ENCODE measurements at places on chromosomes 7 and 10. TPM values are rescaled to one million over a fixed set of nuclear protein-coding genes. Genes with fewer than 3 reads are reported as not detected.

The SLC26A5 gene
- total RNA-seq, result not detected

The CCDC186 gene
- total RNA-seq, result 6.1 TPM

The ZNF365 gene
- 0.36 TPM for total RNA-seq

The CACNB2 gene
- total RNA-seq, result not detected

The NUTM2B gene
- 0.18 TPM for total RNA-seq

The ARHGAP12 gene
- 17.0 TPM for total RNA-seq

The AOAH gene
- not detected for total RNA-seq

The OPN1SW gene
- not detected for total RNA-seq

The ACBD7 gene
- 0.16 TPM for total RNA-seq

The TRIM73 gene
- total RNA-seq, result 0.36 TPM

The DMBT1 gene
- not detected for total RNA-seq

The VWDE gene
- not detected for total RNA-seq

The PLA2G12B gene
- total RNA-seq, result not detected

The PRRT4 gene
- total RNA-seq, result 1.8 TPM
